ENCODE measurements at places on chromosomes 7 and 10. TPM values are rescaled to one million over a fixed set of nuclear protein-coding genes. Genes with fewer than 3 reads are reported as not detected.
A peak's percentile ranks its signal among the peaks of the same experiment; 100 is the strongest.

DNA sequence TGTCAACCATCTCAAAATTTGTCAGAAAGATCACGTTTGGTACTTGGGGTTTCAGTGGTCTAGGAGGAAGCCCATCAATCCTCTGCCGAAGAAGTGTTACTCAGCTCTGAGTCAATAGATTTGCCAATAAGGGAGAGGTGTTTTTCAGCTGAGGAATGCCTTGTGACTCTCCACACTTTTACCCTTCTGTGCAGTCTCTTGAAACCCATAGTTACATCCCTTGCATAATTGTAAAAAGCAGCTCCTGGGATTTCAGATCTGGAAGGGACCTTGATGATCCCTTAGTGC lies 47.5 kb downstream of the INSYN2A start:
- no peaks in the 10 kb centered on the region for H3K27me3 ChIP-seq
- H3K27ac ChIP-seq = no peak overlapping the region
- no peak for DNase-seq
- H3K4me3 ChIP-seq = no peak overlapping the region
- H3K36me3 ChIP-seq = no peaks in the 10 kb centered on the region
- peaks cover 4% of the 10 kb centered on the region for H3K4me1 ChIP-seq

GRCh38 chr10:25934621-25935139 lies 651 bp downstream of the MYO3A start:
- no peak for DNase-seq
- peaks cover 3% of the 10 kb centered on the region for H3K36me3 ChIP-seq
- H3K27me3 ChIP-seq = peaks cover 26% of the 10 kb centered on the region
- H3K4me1 ChIP-seq = peaks cover 3% of the 10 kb centered on the region
- H3K27ac ChIP-seq = no peak overlapping the region

- no peaks in the 10 kb centered on the region for H3K4me1 ChIP-seq
- no peak overlapping the region for H3K27ac ChIP-seq
- H3K36me3 ChIP-seq = no peaks in the 10 kb centered on the region
- DNase-seq = no peak
Observed at GRCh38 chr10:106450966-106451365, 713.5 kb downstream of the SORCS1 start.

DNA sequence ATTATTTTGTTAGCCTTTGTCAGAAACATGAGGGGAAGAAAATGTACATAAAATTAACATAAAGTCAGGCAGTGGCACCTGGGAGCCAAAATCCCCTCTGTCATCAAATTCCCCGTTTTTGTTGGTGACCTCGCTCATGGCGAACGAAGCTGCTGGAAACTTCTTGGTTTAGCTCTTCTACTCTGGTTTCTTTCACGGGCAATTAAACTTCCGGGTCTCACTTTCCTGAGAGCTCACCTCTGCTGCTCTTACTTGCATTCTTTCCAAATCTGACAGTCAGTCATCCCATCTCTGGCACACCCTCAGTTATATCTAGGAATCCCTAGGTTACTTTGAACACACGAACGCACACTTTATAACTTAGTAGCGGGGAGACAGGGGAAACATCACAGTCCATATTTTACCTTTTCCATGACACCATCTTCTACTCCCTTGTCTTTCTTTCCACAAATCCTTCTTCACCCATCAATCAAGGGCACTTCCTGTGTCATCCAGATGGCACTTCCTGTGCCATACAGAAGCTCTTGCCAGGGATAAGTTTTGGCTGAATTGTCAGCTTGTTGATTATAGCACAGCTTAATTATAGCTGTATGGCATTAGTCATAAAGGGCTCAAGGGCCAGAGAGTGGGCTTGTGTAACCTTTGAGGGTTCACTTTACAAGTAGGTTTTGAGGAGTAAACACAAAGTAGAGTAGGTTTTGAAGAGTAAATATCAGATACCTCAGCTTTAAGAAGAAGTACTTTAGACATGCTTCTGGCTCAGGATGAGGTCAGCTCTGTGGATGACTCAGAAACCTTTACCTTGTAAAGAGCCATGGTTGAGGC lies 105.1 kb downstream of the GATA3 start:
- peaks cover 9% of the 10 kb centered on the region for H3K4me1 ChIP-seq
- H3K4me3 ChIP-seq = no peak overlapping the region
- H3K27me3 ChIP-seq = peaks cover 8% of the 10 kb centered on the region
- H3K36me3 ChIP-seq = peaks cover 9% of the 10 kb centered on the region
- H3K27ac ChIP-seq = no peak overlapping the region

GRCh38 chr7:152344253-152344652 lies 91.5 kb downstream of the KMT2C start:
- H3K27me3 ChIP-seq = no peaks in the 10 kb centered on the region
- DNase-seq = no peak
- no peak overlapping the region for H3K27ac ChIP-seq
- peaks cover 6% of the 10 kb centered on the region for H3K4me1 ChIP-seq
- H3K36me3 ChIP-seq = peaks cover 28% of the 10 kb centered on the region
- H3K4me3 ChIP-seq = no peak overlapping the region

- H3K4me3 ChIP-seq = no peak overlapping the region
- H3K36me3 ChIP-seq = no peaks in the 10 kb centered on the region
- H3K27ac ChIP-seq = no peak overlapping the region
Observed at GRCh38 chr7:69873512-69873911, 275.2 kb downstream of the AUTS2 start.

GRCh38 chr10:118034791-118035261 lies 11.9 kb downstream of the RAB11FIP2 start:
- no peak overlapping the region for H3K27ac ChIP-seq
- DNase-seq = no peak
- H3K4me3 ChIP-seq = no peak overlapping the region
- peaks cover 7% of the 10 kb centered on the region for H3K4me1 ChIP-seq

DNA sequence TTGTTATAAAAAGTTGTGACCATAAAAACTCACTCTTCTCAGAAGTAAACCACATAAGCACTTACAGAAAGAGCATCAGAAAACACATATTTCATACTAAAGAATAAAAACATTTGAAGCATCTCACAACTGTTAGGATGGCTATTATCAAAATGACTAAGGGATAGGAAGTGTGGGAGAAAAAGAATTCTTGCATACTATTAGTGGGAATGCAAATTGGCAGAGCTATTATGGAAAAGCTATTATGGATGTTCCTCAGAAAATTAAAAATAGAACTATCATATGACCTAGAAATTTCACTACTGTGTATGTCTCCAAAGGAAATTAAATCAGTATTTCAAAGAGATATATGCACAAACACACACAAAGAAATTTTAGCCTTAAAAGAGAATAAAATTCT lies 25.2 kb upstream of the POT1 start:
- no peak for DNase-seq
- H3K36me3 ChIP-seq = peaks cover 3% of the 10 kb centered on the region
- no peaks in the 10 kb centered on the region for H3K4me1 ChIP-seq

DNA sequence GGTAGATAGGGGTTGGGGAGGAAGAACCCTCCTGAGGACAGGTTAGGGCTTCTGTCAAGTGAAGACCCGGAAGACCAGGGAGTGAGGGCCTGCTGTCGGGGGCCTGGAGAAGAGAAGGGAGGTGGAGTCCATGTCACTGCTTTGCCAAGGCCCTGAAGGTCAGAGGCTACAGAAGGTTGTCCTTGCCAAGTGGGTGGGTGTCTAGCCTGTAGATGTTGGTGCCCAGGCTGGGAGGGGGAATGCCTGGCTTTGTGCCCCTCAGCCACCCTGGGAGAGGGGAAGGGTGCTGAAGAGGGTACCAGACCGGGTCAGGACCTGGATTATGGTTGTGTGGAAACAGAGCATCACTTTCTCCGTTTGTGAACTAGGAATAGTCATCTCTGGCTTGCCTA lies 67.2 kb upstream of the AQP1 start:
- no peaks in the 10 kb centered on the region for H3K27me3 ChIP-seq
- H3K36me3 ChIP-seq = no peaks in the 10 kb centered on the region
- no peak for DNase-seq
- H3K4me1 ChIP-seq = no peaks in the 10 kb centered on the region

- peaks cover 3% of the 10 kb centered on the region for H3K4me1 ChIP-seq
- no peak for DNase-seq
- H3K27me3 ChIP-seq = peaks cover 57% of the 10 kb centered on the region
- no peak overlapping the region for H3K27ac ChIP-seq
- H3K36me3 ChIP-seq = no peaks in the 10 kb centered on the region
Observed at GRCh38 chr10:93760490-93760889, 2.8 kb downstream of the LGI1 start.

DNA sequence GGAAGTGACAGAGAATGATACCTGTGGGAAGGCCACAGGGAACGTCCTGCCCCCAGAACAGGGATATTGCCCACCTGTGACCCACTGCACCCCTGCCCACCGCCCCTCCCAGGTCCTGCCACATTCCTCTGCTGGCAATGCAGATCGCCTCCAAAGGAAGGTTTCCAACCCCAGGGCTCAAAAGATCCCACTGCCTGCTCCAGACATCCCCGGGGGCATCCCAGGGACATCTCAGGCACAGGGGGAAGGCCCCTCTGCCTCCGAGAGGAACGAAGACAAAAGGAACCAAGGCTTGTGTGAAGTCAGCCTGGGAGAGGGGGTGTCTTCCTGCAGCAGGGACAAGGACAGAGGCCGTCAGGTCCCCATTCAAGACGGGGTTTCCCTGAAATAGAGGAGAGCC lies 28.5 kb downstream of the NUDT1 start:
- no peaks in the 10 kb centered on the region for H3K27me3 ChIP-seq
- no peaks in the 10 kb centered on the region for H3K4me1 ChIP-seq
- DNase-seq = no peak
- H3K27ac ChIP-seq = no peak overlapping the region
- H3K4me3 ChIP-seq = no peak overlapping the region

DNA sequence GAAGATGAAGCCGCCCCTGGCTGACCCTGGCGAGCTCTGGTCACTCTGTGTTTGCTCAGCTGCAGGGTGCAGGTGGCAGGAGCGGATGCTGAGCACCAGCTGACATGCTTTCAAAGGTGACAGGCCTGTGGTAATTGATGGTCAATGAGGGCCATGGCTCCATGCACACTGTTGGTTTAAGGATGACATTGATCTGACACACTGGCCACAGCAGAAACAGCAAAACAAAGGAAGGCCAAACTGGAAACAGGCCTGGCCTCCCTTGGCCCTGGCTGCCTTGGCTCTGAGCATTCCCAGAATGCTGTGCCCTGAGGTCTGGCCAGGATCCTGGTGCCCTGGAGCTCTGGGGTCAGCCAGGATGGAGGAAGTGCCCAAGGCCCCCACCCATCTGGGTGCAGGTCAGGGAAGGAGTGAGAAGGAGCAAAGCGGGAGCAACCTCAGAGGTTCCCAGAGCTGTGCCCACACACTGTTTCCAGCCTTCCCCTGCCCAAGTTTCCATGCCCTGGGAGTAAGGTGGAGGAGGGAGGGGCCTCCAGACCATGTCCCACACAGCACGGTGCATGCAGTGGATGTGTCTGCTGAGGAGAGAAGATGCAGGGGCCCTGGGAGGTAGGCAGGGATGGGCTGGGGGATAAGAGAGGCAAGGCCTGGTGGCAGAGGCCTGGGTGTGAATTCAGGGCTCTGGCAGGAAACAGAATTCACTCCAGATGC lies 302.2 kb downstream of the RPS24 start:
- H3K4me3 ChIP-seq = no peak overlapping the region
- DNase-seq = peak; percentile 18
- no peaks in the 10 kb centered on the region for H3K36me3 ChIP-seq
- no peak overlapping the region for H3K27ac ChIP-seq

DNA sequence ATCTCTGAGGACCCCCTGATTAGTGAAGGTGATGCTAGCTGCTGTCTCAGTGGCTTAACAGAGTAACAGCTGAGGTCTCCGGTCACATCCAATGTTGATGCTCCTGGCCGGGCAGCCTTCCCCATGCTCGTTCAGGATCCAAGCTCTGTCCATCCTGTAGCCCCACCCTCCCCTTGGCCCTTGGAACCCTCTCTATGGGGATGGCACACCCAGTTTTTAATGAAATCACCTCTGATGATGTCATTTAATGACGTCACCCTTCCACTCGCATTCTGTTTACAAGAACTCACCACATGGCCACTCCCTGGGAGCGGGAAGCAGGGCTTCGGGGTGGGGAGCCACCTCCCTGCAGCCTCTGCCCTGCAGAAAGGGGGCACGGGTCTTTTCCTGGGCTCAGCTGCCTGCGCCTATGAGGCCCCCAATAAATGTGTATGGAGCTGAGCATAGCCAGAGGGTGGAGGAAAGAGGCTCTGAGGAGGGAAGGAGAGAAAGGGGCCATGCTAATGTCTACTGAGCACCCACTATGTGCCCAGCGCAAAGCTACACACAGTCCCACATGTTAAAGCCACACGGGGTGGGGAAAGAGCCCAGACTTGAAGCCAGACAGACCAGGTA lies 95.5 kb downstream of the OAT start:
- no peaks in the 10 kb centered on the region for H3K4me1 ChIP-seq
- no peak overlapping the region for H3K4me3 ChIP-seq

DNA sequence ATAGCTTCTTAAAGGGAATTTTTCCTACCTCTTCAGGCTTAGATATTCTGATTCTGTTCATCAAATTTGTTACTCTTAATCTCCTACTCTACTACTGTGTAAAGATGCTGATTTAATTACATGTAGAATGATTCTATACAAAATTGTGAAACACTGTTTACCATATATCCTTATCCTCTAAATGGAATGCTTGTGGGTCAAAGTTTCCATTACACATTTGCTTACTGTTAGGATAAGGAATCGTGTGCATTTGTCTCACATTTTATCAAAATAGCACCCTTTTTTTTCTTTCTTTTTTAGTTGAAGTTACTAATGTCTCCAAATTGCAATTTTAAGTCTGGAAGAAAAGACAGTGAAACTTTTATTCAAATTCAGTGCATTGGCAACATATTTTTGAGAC lies 65.3 kb downstream of the TFEC start:
- no peaks in the 10 kb centered on the region for H3K4me1 ChIP-seq
- DNase-seq = no peak
- no peaks in the 10 kb centered on the region for H3K36me3 ChIP-seq
- H3K4me3 ChIP-seq = no peak overlapping the region

GRCh38 chr7:147723536-147723935 lies 867.0 kb upstream of the C7orf33 start:
- no peak overlapping the region for H3K4me3 ChIP-seq
- no peak for DNase-seq
- H3K27ac ChIP-seq = no peak overlapping the region
- no peaks in the 10 kb centered on the region for H3K4me1 ChIP-seq
- H3K36me3 ChIP-seq = no peaks in the 10 kb centered on the region

DNA sequence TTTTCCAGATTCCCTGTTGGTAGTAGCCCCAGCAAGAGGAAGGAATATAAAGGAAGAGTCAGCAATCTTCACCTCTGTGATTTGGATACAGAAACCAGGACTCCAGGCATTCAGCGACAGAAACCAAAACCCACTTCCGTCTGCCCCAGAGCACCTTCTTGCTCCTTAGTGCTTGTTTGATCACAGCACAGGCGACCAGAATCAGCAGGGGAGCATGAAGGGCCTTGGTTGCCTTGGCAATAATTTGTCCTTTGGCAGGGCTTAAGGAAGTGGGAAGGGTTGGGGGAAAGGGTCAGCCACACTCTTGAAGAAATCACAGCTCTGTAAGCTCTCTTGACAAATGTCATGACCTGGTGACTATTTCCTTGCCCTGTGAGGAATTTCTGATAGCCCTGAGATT lies 379.6 kb downstream of the OTUD1 start:
- no peaks in the 10 kb centered on the region for H3K27me3 ChIP-seq
- no peaks in the 10 kb centered on the region for H3K4me1 ChIP-seq
- no peak overlapping the region for H3K27ac ChIP-seq

Gene WDFY4
- total RNA-seq = 0.06 TPM

Gene COL26A1
- total RNA-seq = not detected

Gene ANKRD16
- 4.6 TPM for total RNA-seq

Gene STEAP1
- not detected for total RNA-seq
